Putamen (tissue), 1 donor: ENCODE measurements at places on chromosomes 3 and 15.

DNA sequence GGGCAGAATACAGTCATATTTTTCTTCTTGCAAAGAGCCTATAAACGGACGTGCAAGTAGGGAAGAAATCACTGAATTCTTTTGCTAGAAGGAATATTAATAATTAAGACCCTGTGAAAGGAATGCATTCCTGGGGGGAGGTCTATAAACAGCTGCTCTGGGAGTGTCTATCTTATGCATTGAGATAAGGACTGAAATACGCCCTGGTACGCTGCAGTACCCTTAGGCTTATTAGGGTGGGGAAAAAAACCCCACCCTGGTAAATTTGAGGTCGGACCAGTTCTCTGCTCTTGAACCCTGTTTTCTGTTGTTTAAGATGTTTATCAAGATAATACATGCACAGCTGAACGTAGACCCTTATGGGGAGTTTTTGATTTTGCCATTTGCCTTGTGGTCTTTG, 100.0 kb upstream of the KBTBD8 start:
- no peak for DNase-seq

- DNase-seq: no peak
Observed at GRCh38 chr15:101169495-101170071, 82.3 kb downstream of the CHSY1 start.

DNA sequence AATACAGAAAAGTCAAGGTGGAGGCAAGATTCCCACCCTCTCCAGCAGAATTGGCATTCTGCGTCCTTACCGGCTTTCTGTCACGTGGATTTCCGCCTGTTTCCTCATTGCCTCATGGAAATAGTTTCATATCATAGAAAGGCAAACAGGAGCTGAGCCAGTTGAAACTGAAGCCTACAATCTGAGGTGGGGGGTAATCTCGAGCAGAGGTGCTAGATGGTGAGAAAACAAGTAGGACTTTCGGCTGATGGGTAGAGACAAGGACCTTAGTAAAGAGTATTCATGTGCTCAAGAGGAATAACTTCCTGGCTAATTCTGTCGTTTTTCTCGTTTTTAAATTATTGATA, 39.9 kb downstream of the LRCH3 start:
- DNase-seq: no peak

DNA sequence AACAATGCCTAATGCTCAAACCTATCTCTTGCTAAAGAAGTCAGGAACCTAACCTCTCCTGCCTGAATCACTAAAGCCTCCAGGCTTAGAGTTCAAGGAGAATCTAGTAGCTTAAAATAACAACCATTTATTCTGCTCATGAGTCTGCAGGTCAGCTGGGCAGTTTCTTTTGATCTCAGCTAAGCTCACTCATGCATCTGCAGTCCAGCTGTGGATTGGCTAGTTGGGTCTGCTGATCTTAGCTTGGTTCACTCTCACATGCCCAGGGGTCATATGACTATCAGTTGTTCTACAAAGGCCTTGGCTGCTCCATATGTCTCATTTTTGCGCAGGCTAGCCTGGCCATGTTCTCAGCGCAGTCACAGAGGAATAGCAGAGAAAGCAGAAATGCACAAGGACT, 109.2 kb upstream of the STT3B start:
- no peak for DNase-seq
